ENCODE measurements at places on chromosomes 12 and 14.

GRCh38 chr12:65098364-65098763, 22.7 kb downstream of the WIF1 start:
- DNase-seq: no peak

DNA sequence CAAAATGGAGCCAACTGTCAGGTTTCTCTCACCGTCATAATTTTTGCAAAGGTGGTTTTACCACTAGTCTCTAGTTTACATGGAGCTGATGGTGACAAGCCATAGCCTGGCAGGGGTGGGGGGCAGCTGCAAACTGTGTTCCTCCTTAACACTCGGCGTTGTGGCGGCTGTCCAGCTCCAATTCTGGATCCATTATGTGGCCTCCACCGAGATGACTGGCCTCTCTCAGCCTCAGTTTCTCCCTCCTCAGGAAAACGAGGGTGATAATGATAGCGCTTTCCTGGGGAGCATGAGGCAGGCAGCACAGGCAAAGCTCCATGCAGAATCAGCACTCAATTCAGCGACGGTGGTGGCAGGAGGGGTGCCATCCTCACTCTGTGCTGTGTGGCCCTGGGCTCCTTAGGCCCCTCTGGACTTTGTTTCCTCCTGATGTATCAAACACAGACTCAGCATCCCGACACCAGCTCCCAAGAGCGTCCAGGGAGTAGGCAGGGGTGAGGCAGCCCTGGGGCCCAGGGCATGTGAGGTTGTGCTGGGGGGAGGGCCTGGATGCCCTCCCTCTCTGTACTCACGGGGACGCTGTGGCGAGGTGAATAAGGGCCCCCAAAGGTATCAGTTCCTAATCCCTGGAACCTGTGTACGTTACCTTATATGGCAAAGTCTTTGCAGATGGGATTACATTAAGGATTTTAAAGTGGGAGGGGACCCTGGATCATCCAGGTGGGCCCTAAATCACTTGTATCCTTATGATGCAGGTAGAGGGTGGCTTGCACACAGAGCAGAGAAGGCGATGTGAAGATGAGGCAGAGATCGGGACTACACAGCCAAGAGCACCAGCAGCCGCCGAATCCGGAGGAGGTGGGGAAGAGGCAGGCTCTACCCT, 46.8 kb upstream of the EIF5 start:
- no peak for DNase-seq

GRCh38 chr12:6438345-6438744, 6.4 kb upstream of the CD27 start:
- DNase-seq: no peak

DNA sequence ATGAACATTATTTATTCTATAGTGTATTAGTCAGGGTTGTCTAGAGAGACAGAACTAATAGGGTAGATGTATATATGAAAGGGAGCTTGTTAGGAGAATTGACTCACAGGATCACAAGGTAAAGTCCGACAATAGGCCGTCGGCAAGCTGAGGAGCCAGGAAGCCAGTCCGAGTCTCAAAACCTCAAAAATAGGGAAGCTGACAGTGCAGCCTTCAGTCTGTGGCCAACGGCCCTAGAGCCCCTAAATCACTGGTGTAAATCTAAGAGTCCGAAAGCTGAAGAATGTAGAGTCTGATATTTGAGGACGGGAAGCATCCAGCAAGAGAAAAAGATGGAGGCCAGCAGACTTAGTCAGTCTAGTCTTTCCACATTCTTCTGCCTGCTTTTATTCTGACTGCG, 912.2 kb downstream of the FLRT2 start:
- no peak for DNase-seq

- no peak for DNase-seq
Observed at GRCh38 chr12:131805421-131805820, 22.8 kb upstream of the MMP17 start.

GRCh38 chr12:55930771-55931316, at the start of gene DGKA:
DGKA (plus strand) TSS chr12:55931162; CDS start chr12:55936504, 5,342 bp downstream.
- peak; percentile 92 for DNase-seq

- DNase-seq: peak; percentile 33
Observed at GRCh38 chr14:52175982-52176502, 91.5 kb upstream of the PTGDR start.

DNA sequence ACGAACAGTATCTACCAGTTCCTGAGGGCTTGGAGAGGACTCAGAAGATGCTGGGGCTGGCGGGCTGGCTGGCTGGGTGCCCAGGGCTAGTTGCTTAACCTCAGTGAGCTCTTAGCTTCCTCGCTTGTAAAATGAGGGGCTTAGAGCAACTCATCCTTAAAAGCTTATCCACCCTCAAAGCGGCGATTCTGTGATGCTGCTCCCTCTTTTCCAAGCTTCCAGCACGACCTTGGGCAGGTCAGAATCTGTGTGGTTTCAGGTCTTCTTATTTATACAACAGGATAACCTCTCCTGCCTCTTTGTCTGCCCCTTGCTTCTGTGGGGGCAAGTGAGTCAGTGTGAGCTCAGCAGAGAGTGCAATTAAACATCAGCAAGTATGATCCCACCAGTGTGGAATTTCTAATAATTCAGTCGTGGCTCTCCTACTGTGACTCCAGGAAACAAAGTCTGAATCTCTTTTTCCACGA, 281.8 kb downstream of the KSR2 start:
- no peak for DNase-seq

GRCh38 chr12:72296389-72296788, 24.2 kb downstream of the TRHDE start:
- no peak for DNase-seq

GRCh38 chr14:46322076-46322475, 329.5 kb downstream of the RPL10L start:
- no peak for DNase-seq

GRCh38 chr12:129489100-129489676, 414.6 kb downstream of the TMEM132D start:
- no peak for DNase-seq

DNA sequence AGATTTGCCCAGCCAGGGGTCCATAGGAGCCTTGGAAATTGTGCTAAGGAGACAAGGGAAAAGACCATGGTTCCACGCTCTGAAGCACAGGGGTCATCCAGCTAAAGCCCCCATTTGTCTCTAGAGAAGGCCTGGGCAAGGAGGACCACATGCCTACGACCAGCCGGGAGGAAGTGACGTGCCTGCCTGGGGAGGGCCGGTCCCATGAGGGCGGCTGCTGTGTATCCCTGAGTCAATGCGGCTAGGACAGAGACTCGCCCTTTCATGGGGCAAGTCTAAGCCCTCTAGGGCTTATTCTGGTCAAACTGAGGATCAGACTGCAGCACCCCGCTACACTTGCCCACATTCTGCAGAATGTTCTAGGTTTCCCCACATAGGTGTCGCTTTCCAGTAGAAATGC, 20.6 kb upstream of the RIN3 start:
- DNase-seq: no peak

DNA sequence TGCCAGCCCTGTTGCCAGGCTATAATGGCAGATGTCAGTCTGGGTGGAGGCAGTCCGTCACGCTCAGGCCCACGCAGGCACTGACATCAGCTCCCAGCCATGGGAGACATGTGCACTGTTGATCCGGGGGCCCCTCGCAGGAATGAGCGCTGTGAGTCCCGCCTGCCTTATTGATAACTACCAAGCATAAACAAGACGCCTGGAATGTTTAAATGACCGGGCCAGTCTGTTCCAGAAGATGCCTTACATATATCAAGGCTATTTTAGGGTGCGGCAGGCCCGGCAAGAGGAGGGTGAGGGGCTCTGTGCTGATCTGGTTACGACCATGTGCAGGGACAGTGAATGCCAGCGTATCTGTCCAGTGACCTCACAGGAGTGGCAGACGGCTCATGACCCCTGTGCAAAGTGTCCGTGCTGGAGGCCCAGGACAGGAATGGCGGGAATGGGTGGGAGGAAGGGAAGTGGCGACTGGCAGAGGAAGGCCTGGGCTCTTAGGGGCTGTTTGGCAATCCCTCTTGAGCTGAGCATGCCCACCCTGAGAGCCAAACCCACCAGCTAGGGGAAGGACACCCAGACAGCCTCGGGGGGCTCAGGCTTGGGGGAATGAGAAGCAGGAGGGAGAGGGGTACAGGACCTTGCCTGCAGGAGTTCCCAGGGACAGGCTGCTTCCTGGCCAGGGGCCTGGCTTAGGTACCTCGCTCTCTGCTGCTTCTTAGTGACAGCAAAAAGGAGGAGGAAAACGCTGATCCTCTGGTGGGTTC, 49.3 kb downstream of the DLK1 start:
- DNase-seq: no peak

DNA sequence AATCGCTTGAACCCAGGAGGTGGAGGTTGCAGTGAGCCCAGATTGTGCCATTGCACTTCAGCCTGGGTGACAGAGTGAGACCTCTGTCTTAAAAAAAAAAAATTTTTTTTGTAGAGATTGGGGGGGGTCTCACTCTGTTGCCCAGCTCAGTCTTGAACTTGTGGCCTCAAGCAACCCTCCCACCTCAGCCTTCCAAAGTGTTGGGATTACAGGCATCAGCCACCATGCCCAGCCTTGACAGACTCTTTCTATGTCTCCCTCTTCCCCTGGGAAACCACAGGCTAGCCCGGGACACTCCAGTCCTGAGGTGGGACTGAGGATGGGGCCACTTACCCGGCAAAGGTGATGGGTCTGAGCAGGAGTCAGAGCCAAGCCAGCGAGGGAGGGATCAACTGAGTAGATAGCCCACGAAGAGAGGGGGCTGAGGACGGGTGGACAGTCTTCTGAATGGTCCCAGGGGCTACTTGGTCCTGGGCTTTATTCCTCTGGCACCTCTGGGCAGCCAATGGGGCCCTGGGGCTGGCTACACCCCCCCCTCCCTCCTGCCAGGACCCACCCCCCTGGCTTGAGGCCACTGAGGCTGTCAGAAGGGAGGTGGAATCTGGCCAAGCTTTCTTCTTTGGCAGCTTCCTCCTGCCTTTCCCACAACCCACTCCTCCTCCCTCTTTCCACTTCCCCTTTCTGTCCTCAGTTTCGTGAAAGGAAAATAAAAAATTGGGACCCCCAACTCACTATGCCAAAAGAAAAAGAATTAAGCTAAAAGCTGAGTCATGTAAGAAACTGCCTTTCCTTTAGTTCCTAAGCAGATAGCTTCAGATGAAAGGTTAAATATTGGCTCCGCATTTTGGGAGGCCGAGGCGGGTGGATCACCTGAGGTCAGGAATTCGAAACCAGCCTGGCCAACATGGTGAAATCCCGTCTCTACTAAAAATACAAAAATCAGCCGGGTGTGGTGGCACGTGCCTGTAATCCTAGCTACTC, at the start of gene SDS:
SDS (minus strand) TSS at position 453 of the 981 bp plus-strand sequence. CDS start 4,179 bp downstream, outside the sequence.
- DNase-seq: no peak

DNA sequence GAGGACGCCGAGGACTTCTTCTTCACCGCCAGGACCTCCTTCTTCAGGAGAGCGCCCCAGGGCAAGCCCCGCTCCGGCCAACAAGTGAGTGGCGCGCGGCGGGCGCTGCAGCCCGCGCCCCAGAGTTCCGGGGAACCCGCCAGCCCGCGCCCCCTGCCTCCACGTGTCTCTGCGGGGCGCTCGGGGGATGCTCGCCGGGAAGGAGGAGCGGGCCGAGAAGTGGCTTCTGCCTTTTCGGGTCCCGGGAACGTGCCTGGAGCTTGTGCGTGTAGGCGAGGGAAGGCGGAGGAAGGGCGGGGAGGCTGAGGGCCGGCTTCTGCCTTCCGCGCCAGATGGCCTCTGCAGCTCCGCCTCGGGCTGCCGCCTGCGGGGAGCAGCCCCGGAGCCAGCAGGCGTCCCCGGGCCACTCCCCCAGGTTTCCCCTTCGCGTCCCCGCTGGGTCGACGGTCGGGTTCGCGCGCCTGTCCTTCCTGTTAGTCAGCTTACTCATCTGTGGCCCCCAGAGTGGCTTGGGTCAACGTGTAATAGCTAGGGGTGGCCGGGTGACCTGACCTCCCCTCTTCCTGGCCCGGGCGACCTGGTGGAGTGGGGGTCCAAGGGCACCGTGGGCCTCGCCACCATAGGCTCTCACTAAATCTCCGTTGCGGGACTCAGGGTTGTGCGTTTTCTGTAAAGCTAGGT, 505 bp downstream of the RASSF3 start:
- peak; percentile 70 for DNase-seq

DNA sequence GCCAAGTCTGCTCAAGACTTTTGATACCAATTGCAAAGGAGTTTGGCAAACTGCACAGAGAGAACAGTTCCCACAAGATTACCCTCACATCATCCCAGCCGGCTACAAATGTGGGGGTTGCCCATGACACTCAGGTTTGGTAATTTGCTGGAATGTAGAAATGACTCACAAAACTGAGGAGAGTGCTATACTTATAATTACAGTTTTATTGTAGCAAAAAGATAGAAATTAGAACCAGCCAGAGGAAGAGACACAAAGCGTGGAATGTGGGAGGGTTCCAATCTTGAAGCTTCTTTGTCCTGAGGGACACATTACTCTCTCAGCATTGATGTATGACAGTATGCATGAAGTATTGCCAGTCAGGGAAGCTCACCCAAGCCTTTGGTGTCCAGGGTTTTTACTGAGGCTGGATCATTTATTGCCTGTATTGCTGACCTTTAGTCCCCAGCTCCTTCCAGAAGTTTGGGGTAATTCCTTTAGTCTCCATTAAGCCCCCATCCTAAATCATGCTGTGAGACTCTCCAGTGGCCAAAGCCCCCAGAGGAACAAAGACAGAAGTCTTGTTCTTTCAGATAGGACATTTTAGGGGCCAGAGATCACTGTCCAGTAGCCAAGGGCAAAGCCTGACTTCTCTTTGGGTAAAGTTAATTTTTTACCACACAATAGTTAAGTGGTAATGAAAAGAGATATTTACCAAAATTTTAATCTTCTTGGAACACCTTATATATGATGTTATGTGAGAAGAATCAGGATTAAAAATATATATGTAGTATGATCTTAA, 9.9 kb downstream of the TBK1 start:
- no peak for DNase-seq

GRCh38 chr12:31368666-31369361, 42.9 kb upstream of the SINHCAF start:
- DNase-seq: no peak

DNA sequence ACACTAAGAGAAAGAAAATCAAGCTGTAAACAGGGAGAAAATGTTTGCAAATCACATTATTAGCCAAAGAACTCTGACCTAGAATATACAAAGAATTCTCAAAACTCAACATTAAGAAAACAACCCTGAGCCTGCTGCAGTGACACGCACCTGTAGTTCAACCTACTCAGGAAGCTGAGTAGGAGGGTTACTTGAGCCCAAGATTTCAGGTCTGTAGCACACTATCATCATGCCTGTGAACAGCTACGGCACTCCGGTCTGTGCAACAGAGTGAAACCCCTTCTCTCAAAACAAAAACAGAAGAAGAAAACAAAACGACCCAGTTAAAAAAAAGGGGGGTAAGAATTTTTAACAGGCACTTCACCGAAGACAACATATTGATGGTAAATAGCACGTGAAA, 20.8 kb downstream of the SAV1 start:
- no peak for DNase-seq
